ENCODE measurements at places on chromosomes 1 and 21.
A peak's percentile ranks its signal among the peaks of the same experiment; 100 is the strongest.

DNA sequence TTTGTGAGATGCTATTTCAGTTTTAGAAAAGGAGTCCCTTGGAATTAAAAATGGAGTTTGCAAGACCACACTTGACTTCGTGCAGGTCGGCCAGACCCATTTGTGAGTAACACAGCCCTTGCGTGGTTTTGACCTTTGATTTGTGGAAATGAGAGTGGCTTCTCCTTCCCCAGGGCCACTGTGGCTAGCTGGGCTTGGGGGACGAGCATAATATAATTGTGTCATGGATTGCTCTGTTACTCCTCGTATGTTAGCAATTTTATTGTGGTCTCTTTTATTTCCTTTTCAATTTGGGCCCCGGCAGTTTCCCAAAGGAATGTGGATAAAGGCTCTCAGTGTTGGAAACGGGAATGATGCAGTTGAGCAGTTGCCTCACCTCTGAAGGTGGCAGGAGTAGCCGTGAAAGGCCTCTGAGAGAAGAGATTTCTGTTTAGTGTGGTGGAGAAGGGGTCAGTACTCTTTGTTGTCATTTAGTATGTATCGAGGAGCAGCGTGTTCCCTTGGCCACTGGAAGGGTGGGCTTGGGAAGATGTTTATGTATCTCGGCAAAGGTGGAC, 194.6 kb downstream of the PBX1 start:
- peak; percentile 33 for DNase-seq

- no peak for DNase-seq
These were observed 60.1 kb downstream of the IER5 start for GRCh38 chr1:181148636-181149035.

DNA sequence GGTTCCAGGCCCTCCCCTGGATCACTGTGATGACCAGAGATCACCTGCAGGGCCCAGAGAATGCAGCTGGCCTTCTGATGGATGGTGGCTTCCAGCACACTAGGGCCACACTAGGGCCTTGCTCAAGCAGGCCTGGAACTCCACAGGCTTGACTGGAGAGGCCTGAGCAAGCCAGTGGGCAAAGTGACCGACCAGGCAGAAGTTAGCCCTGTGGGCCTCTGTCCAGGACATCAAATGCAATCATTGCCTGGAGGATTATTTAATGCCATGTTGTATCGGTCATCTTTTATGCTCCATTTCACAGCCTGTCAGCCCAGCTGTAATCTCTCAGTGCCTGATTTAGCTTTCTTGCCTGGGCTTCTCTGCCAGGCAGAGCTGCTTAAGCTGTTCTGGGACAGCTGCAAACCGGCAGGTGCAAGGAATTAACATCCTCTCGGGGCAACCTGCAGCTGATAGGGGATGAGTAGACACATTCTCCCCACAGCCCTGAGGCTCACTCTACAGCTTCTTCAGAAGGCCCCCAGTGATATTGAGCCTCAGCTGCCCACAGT, 17.7 kb downstream of the NENF start:
- DNase-seq, result no peak

DNA sequence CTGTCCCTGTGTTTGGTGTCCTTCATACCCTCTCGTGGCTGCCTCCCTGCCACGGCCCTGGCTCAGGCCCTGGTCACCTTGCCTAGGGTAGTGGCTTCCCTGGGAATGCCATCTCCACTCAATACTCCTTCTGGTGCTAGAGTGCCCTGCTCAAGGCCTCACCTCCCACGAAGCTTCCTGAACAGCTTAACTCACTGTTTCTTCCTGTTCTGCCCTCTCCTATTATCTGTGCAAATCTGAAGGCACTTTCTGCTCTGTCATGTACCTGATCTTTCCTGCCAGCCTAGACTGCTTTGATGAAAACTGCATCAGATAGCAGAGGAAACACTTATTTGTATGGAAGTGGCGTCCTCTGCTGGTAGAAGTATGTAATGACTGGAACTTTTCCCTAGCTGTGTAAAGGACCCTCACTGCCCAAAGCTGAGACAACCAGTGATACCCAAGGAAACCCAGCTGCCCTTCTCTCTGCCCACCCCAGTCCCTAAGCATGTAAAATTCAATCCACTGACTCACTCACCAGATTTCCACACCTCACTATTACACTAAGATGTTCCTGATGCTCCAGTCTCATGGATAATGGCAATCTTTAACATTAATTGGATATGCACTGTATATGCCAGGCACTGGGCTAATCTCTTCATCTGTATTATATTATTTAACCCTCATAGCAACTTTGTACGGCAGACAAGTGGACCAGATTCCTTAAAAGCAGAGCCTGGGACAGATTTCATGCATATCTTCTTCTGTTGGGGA, 36.2 kb upstream of the BTG2 start:
- peak; percentile 68 for DNase-seq

DNA sequence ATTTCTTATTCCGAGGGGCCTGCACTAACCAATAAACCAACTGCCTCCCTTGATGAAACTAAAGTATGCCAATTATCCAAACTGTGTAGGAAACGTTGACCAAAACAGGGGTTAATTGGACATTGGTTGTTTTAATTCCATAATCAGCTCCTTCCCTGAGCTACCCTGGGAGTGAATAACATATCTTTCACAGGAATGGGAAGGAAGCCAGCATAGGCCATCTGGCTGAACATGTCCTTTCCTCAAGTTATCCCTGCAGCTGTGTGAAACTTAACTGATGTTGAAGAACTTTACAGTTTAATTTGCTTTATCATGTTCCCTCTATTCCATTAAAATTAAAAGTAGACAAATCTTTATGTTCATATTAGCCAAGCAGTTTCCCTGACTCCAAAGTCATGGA, 75.4 kb downstream of the NRIP1 start:
- peak; percentile 38 for DNase-seq

GRCh38 chr1:214542275-214543199, 8.9 kb downstream of the PTPN14 start:
- no peak for DNase-seq

- DNase-seq, result no peak
These were observed 113.6 kb upstream of the VAMP3 start for GRCh38 chr1:7657287-7658016.

DNA sequence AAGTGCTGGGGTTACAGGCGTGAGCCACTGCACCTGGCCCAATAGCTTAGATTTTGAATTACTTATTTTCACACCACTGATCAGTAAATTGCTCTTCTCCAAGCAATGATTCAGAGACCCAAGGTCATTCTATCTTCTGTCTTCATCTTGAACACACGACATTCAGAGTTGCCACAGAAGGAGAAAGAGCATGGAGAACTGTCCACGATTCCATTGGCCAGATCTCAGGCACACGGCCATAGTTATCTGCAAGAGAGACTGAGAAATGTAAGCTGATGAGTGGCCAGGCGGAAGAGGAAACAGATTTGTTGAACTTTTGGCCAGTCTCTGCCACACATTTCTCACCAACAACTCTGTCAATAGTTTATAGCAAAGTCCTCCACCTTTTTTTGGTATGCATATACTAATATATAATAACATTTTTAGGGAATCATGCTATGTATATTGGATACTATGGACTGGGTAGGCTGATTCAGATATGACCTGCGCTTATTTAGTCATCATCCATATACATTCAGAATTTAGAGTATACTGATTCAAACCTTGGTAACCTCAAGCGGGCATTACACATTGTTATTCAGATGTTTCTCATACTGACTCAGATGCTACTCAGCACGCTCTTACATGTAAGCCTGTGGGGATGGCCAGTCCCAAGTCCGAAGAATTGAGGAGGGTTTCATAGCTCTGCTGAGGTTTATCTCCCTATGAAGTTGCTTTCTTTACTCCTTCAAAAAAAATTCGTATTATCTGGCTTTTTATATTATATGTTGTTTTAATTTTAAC, 25.5 kb upstream of the CAP1 start:
- DNase-seq, result peak; percentile 87

GRCh38 chr1:222634180-222635013, 16.5 kb downstream of the MIA3 start:
- DNase-seq, result peak; percentile 89

- DNase-seq, result peak; percentile 45
These were observed 356.5 kb upstream of the PTBP2 start for GRCh38 chr1:96365076-96365475.

DNA sequence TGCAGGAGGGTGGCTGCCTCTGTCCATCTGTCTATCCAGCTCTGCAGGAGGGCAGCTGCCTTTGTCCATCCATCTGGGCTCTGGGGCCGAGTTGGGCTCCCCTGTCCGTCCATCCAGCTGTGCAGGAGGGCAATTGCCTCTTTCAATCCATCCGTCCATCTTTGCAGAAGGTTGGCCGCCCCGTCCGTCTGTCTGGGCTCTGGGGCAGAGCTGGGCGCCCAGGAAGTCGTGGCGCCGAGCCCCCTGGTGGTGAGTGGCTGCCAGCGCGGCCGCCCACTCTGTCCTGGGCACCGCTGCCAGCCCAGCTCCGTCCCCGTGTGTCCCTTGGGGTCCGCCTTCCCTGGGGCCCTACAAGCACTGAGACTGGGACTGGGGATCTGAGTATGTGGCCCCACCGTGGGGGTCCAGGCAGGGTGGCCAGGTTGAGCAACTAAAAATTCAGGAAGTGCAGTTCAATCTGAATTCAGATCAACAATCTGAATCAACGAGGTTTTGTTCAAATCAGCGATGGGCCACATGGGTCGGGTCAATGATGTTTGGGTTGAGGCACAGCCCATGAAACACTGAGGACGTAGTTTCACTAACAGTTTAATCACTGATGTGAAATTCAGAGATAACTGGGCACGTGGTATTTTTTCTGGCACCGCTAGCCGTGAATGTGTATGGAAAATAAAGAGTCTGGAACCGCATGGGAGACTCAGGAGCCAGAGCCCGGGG, 99.1 kb upstream of the ACTRT2 start:
- DNase-seq, result no peak

DNA sequence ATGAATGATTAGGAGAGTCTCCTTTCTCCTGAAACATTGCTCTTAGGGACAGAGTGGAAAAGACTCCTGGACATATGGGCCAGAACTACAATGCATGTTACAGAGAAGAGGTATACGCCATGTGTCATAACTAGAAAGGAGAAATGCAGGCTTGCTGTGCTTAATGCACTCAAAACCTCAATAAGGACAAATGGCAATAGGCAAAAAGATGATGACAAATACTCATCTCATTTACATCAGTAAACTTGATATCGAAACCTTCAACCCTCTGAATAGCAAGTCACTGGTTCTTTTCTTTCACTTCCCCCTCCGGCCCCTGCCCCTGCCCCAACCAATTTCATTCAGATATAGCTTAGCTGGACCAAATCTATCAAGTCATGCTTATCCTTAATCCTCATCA, 1.9 kb upstream of the GPR88 start:
- no peak for DNase-seq

DNA sequence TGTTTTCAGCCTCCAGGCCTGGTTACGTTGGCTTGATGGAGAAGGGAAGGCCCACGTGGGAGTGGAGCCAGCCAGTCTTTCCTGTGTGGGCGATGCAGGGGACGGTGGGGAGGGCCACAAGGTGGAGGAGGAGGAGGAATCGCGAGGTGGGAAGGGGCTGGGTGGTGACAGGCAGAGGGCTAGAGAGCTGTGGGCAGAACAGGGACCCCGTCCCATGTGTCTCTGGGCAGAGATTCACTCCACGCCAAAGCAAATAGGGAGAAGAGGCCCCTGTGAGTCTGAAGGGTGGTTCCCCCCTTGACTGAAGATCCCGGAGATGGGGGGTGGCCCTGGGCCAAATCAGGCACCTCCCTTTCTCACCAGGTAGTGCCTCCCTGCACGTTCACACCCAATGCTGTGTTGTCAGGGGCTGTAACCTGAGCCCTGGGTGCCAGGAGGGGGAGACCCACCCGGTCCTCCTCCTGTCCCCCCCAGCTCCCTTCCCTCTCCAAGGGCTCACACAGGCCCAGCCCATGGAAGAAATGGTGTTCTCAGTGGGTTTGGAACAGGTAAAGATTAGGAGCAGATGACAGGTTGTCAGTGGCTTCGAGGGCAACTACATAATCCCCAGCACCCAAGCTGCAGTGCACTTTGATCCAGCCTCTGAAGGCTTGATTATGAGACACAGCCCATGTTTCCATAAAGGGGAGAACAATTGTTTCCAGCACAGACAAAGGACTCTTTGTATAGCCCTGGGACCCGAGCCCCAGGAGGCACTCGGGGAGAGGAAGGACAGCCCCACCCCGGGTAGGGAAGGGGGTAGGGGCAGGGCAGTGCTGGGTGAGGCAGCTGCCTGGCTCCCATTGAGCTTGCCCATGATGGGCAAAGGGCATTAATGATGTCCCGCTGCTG, 37.7 kb upstream of the GPR37L1 start:
- no peak for DNase-seq

- DNase-seq, result no peak
These were observed 182.5 kb downstream of the NFIA start for GRCh38 chr1:61264825-61265242.

DNA sequence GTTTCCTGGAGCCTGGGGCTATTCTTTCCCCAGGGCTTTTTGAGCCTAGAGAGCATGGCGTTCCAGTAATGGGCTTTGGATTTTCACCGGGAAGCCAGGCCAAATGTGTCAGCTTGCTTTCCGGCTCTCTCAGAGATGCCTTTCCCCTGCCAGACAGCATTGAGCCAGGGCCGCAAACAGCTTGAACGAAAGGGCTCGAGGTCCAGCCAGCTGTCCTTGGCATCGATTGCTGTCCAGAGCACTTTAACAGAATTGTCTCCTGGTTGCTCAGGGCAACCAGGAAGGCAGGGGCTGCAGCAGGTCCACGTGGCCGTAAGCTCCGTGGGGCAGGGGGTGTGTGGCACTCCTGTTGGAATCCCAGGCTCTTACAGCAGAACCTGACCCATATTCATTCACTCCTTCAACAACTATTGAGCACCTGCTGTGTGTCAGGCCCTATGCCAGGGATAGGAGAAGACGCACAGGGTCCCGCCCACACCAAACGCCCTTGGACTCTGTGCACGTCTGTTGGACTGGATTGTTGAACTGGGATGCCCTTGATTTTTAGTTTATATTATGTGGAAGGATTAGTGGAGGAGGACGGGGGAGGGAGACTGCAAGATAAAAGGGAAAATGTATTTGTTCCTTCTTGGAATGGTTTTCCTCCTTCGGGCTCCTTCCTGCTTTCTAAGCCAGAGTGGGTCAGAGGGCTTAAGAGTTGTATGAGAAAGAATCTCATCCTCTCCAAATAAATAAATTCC, 38.7 kb upstream of the EFHD2 start:
- no peak for DNase-seq

DNA sequence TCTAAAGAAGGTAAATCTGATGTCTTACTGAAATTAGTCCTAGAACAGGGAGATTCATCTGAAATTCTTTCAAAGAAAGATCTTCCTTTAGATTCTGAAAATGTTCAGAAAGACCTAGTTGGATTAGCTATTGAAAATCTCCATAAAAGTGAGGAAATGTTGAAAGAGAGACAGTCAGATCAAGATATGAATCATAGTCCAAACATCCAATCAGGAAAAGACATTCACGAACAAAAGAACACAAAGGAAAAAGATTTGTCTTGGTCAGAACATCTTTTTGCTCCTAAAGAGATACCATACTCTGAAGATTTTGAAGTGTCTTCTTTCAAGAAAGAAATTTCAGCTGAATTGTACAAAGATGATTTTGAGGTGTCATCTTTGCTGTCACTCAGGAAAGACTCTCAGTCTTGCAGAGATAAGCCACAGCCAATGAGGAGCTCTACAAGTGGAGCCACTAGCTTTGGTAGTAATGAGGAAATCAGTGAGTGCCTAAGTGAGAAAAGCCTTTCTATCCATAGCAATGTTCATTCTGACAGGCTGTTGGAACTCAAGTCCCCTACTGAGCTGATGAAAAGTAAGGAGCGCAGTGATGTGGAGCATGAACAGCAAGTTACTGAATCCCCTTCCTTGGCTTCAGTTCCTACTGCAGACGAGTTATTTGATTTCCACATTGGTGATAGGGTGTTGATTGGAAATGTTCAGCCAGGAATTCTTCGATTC, 61.6 kb upstream of the QSOX1 start:
- no peak for DNase-seq

Data from fibroblast of skin of scalp (primary cell).